ENCODE measurements at places on chromosomes 11 and 22.

GRCh38 chr11:128894286-128894681, 3.1 kb downstream of the KCNJ5 start:
- DNase-seq = no peak

GRCh38 chr11:44613153-44613552, 47.7 kb downstream of the CD82 start:
- no peak for DNase-seq

- no peak for DNase-seq
Measured at GRCh38 chr11:82889133-82890001, 10.9 kb downstream of the PRCP start.

- DNase-seq = no peak
Measured at GRCh38 chr11:61691380-61692156, 11.4 kb downstream of the DAGLA start.

DNA sequence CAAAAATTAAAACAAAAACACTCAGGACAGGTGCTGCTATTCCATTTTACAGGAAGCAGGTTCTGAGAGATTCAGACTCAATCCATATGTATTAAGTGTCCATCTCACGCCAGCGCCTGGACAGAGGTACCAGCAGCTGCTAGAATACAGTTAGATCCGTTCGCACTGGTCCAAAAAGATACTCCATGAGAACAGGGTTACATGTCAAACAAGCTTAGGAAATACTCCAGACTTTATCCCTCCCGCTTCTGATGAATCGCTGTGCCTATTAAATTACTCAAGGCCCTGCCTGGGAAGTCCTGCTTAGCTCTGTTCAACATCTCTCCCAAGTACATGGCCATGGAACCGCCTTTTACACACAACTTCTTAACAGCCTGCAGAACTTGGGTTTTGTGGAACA, 50.2 kb upstream of the SLC35C1 start:
- no peak for DNase-seq

DNA sequence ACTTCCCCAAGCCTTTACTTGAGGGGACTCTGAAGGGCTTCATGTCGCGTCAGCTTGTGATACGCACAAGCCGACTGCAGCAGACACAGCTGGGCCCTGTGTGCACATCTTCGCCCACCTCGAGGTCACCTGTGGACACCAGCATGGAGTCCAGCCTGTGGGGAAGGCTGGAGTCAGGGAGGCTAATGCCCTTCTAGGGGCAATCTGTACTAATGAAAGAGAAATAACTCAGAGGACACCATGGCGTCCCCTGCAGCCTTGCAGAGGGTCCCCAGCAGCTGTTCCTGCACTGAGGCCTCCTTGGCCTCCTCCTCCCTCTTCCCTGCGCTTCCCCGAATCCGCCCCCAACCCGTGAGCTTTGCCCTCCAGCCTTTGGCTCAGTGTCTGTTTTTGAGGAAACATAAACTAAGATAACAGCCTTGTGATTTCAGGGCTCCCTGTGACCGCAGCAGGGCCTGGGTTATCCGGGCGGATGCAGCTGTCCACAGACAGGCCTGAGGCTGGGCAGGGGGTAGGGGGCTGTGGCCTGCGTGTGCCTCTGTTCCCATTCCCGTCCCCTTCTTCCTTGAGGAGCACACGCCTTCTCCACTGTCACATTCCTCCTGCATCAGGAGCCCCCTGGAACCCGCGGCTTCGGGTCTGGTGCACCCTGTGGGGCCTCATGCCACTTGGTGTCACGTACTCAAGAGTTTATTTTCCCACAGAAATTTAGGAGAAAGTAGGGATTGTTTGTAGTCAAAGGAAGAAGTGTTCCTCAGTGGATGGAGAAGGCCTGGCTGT, 25.0 kb downstream of the KRTAP5-5 start:
- DNase-seq = no peak

GRCh38 chr22:29341056-29341848, 25.8 kb upstream of the RASL10A start:
- no peak for DNase-seq

- DNase-seq = no peak
Measured at GRCh38 chr22:20524004-20524481, 16.6 kb downstream of the MED15 start.

- DNase-seq = no peak
Measured at GRCh38 chr22:23147617-23148387, 2.5 kb downstream of the RAB36 start.

Data from stimulated activated CD4-positive, alpha-beta T cell treated with anti-CD3 and anti-CD28 coated beads, Interleukin-15, amount 100 ng/mL, for 1 hour (primary cell).